Pancreas (tissue), 10 donors: ENCODE measurements at places on chromosomes 5 and 9. TPM values are rescaled to one million over a fixed set of nuclear protein-coding genes. Genes with fewer than 3 reads are reported as not detected.

DNA sequence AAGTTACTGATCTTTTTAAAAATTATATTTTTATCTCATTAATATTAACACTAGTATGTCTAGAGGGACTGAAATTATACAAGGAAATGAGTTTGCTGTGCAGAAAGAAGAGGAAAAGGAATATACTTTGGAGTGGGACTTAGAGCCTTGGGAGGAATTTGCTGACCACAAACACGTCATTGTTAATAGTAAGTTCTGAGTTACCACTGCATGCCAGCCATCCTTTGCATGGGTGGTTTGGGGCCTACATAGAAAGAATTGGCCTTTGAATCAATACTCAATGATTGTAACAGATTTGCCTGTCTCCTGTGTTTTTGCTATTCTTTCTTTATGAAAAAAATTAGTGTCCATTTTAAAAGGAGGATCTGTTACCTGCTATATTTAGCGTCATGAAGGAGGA is 232.6 kb upstream of the TNC start:
- DNase-seq, result no peak

- no peak for DNase-seq
These were observed 240.3 kb downstream of the ARRDC3 start for GRCh38 chr5:91142819-91143218.

GRCh38 chr9:110601098-110601497 is 21.6 kb upstream of the SVEP1 start:
- no peak for DNase-seq

GRCh38 chr5:36276864-36277263 is 24.8 kb downstream of the RANBP3L start:
- no peak for DNase-seq

DNA sequence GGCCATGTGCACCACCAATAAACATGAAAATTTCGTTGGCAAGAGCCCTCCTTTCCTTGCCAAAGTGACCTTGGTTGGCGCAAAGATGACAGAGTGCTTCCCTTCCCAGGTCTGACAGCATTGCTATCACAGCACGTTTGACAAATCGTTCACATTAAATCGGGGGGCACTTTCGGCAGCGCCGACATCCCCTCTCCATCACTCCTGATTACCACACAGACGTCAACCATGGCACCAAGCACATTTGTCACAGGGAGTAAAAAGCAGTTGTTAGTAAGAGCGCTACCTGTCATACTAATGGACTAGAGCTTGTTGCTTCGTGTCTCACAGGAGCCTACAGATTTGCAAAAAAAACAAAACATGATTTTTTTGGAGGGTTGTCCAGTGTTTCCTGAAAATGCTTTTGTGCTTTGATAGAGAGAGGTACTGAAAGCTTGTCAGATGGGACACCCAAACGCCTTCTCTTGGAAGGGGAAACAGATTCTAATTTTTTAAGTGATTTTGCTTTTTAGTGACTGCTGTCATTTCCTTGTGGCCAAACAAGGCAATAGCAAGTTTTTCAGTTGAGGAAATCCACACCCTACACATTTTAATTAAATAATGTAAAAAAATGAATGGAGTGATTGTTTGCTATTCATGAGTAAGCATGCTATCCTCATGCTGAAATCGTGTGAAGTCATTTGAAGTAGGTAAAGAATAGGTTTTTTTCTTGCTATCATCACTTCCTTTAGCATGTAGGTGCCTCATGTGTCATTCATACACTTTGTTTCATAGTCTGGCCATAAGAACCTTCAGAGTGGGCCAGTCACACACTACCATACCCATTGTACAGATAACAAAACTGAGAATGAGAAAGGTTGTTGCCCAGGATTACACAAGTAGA is 682.8 kb upstream of the WWC1 start:
- DNase-seq, result no peak

GRCh38 chr9:134634667-134635230 is 6.9 kb upstream of the COL5A1 start:
- no peak for DNase-seq

DNA sequence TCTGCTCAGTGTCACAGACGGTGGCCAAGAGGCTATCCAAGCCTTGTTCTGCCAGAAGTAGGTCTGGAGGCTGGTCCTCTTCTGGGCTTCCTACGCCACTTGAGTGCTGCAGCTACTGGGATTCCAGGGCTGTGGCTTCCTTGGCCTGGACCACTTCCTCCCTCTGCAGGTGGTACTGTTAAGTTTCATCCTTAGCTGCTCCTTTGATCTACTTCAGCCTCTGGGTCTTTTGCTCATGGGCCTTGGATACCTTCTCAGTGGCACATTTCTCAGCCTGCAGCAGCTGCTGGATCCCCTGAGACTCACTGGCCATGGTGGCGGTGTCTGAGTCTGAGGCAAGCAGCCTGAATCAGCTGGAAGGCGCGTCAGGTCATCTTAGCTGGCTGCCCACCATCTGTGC is 10.3 kb downstream of the CNOT8 start:
- DNase-seq, result no peak

The SHC3 gene
- 3.6 TPM for total RNA-seq

The RANBP17 gene
- total RNA-seq, result 5.8 TPM

The GGTA1 gene
- total RNA-seq, result 2.7 TPM

The IL9 gene
- not detected for total RNA-seq

The GRXCR2 gene
- not detected for total RNA-seq

The GCNT1 gene
- 2.0 TPM for total RNA-seq
